ENCODE measurements at places on chromosomes 5 and 9. TPM values are rescaled to one million over a fixed set of nuclear protein-coding genes. Genes with fewer than 3 reads are reported as not detected.

DNA sequence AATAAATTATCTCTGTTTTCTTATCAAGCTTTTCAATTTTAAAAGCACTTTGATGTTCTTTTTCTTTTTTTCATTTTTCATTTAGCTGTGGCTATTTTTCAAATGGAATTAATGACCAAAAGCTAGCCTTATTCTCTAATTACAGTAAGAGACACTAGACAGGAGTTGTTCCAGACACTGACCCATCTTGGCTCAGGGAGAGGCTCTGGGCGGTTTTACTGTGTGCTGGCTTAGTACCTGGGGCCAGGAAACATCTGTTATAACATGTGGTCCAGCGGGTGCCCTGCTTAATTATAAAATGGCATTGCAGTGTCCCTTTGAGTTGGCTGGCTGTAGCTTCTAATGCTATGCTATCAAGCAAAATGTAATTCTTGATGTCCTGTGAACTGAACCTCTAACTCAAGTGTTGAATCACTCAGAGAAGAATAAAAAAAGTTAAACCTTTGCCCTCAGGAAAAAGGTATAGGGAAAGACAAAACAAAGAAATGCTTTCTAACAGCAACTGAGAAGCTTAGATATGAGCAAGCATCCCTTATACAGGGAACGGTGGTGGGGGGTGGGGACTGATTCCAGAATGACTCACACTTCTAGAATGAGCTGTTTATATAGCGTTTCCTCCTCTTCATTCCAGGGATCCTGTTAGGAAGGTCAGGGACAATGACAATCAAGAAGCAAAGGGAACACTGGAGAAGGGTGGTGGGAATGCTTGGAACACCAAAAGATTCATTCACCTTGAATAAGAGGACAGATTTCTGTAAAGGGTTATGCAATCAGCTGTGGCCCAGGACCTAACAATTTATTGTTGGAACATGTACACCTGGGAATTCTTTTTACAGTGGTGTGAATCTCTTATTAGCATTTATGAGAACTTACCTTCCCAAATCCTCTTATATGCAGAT lies 58.7 kb upstream of the NFIB start:
- no peak for DNase-seq

DNA sequence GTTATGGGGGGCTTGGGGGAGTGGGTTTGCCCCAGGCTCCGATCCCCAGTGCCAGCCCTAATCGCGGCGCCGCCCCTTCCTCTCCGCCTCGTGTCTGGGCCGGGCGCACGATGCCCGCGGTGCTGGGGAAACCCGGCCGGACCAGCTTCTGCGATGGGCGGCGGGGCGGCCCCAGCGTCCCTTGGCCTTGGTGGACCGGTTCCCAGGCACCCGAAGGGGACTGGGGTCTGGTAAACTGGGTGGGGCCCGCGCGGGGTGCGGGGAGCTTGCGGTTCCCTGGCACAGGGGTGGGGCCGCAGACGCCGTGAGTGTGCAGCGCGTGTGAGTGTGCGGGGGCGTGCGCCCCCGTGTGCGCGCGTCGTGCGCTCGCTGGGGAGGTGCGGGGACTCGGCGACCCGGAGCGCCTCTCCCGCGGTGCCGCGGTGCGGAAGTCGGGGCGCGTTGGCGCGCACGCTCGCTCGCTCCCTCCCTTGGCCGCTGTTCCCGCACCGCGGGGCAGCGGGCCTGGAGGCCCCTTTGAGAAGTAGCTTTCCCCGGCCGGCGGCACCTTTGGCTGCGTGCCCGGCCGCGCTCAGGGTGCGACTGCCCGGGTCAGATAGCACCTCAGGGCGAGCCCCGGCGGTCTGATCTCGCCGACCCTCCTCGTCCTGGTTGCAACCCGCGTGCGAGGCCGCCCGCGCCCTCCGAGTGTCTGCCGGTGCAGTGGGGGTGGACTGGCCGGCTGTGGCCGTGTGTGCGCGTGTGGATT lies 568 bp downstream of the MACIR start:
- DNase-seq = peak; percentile 54

DNA sequence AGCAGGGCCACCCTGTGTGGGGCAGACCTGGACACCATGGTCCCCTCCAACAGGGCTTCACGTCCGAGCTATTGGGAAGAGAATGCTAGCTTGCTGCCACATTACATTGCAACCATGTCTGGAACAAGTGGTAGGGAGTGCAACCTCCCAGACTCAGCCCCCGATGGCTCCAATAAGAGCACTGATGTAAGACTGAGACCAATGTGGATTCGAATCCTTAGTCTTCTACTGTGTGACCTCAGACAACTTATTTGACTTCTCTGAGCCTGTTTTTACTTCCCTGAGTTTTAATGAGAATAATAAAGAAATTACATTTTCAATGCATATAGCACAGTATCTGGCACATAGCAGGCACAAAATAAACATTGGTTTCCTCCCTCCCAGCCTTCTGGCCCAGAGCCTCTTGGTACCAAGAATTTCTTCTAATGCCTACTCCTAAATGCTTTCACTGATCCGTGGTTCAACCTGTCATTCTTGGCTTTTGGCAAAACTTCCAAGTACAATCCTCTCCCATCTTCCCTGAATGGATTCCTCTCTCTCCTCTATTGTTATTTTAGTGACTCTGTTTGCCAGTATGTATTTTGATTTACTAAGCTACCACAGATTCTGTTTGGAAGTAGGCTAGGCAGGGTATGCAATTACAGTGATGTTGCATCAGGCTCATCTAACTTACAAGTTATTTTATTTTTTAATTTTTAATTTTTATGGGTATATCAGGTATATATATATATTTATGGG lies 34.6 kb upstream of the COL15A1 start:
- no peak for DNase-seq

GRCh38 chr9:121698627-121699570 lies 47.5 kb downstream of the DAB2IP start:
- peak; percentile 9 for DNase-seq

GRCh38 chr9:25677301-25678146 lies 720 bp downstream of the TUSC1 start:
- no peak for DNase-seq

GRCh38 chr9:19623941-19624340 lies 164.9 kb downstream of the SLC24A2 start:
- no peak for DNase-seq

DNA sequence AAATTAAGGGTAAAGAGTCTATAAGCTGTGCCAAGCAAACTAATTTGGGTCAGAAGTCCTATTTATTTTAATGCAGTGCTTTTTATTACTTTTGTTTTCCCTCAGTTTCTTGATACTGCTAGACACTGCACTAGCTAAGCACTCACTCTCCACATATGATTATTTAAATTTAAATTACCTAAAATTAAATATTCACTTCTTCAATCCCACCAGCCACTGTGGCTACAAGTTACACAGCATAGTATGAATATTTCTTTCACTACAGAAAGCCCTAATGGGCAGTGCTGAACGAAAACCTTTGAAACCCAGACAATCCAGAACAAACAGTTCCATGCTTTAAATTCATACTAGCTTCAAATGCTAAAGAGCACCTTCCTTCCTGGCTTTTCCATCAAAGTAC lies 23.6 kb downstream of the ABHD17B start:
- no peak for DNase-seq

DNA sequence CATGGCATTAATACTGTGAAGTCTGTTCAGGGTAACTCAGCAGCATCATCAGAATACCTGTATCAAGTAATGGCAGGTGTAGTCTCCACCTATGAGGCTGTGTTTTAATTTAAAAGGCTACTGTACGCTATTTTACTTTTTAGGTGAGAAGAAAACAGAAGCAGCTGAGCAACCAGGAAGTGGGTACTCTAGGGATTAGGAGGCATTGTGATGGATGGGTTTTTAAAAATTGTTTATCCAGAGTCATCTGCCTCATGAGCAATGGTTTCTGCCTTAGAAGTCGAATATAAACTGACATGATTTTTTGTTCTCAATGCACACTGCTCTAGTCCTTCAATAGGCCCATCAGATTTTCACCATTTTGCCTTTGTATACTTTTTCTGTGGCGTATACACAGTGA lies 42.6 kb downstream of the PSIP1 start:
- DNase-seq = no peak

- DNase-seq = no peak
Measured at GRCh38 chr9:28396058-28396457, 822.8 kb upstream of the C9orf72 start.

- no peak for DNase-seq
Measured at GRCh38 chr5:133338504-133339355, 273.6 kb downstream of the FSTL4 start.

- DNase-seq = no peak
Measured at GRCh38 chr5:5605170-5605764, 182.8 kb downstream of the ICE1 start.

GRCh38 chr5:173238312-173239232 lies 3.6 kb upstream of the NKX2-5 start:
- DNase-seq = no peak

GRCh38 chr5:149323210-149323609 lies 22.1 kb upstream of the GRPEL2 start:
- no peak for DNase-seq

DNA sequence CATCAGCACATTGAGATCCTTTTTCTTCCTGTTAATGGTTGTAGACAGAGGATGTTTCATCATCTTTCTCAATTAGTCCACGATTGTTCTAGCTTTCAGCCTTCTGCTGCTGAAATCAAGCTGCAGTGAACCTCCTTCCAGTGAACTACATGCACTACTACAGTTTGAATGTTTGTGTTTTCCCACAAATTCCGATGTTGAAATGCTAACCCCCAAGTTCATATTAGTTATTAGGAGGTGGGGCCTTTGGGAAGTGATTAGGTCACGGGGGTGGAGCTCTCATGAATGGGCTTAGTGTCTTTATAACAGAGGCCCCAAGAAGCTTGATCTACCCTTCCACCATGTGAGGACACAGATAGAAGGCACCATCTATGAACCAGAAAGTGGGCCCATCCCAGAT lies 32.9 kb downstream of the NSG2 start:
- no peak for DNase-seq

- no peak for DNase-seq
Measured at GRCh38 chr5:171315386-171315891, 6.4 kb downstream of the TLX3 start.

GRCh38 chr5:81021486-81021885 lies 61.3 kb downstream of the RASGRF2 start:
- DNase-seq = no peak

DNA sequence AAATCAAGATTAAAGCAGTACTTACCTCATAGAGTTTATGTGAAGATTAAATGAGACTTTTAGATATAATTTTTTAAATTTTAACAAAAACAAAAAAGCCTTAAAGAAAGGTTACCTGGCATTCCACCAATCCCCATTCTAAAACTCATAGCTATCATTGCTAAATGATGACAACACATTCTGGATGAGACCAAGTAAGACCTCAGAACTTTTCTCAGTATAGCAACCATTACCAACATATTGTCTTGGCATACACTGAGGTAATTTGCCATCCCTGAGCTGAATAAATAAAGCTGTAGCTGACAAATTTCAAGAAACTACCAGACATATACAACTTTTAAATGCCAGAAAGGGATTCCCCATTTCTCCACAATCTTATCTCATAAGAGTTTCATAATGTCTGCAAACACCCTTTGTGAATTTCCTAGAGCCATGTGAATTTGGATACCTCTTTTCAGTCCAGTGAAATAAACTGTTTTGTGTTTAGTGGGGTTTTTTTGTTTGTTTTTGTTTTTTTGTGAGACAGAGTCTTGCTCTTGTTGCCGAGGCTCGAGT lies 29.5 kb downstream of the RANBP3L start:
- no peak for DNase-seq

- DNase-seq = no peak
Measured at GRCh38 chr5:136191304-136192014, 1.5 kb downstream of the SMIM32 start.

- no peak for DNase-seq
Measured at GRCh38 chr5:172733131-172733973, 37.6 kb downstream of the DUSP1 start.

GRCh38 chr5:153866176-153866575 lies 172.5 kb downstream of the FAM114A2 start:
- no peak for DNase-seq

- DNase-seq = no peak
Measured at GRCh38 chr5:18142831-18143230, 508.6 kb downstream of the TAF11L14 start.

DNA sequence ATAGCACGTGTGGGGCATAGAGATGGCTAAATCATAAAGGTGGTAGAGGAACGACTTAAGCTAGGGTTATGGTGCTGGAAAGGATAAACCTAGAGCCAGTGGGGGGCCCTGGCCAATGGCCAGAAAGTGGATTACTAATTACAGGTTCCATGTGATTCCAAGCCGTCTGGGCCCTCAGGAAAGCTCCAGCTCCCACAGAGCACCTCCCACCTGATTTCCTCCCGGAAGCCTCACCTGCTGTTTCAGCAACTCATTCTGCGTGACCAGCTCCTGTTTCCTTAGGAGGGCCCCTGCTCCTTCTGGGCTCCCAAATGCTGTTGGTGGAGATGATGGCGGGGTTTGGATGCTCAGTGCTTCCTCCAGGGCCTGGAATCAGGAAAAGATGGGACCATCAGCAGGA lies 16.2 kb downstream of the GPX3 start:
- no peak for DNase-seq

GRCh38 chr5:172825610-172826204 lies 8.3 kb upstream of the ERGIC1 start:
- DNase-seq = no peak

- no peak for DNase-seq
Measured at GRCh38 chr5:55959208-55959607, 35.6 kb downstream of the IL6ST start.

- DNase-seq = no peak
Measured at GRCh38 chr9:128053560-128053959, 13.6 kb downstream of the NAIF1 start.

- no peak for DNase-seq
Measured at GRCh38 chr5:127223256-127223974, 67.2 kb upstream of the MEGF10 start.

GRCh38 chr9:133341369-133342068 lies 5.5 kb upstream of the SURF6 start:
- no peak for DNase-seq

The NR5A1 gene
- 0.08 TPM for total RNA-seq

The INSL4 gene
- 0.14 TPM for total RNA-seq

The CDC20B gene
- total RNA-seq = 0.11 TPM

The DEPDC1B gene
- 2.4 TPM for total RNA-seq

The C9orf50 gene
- not detected for total RNA-seq

The ANKRD18B gene
- not detected for total RNA-seq

The TRPM6 gene
- 0.23 TPM for total RNA-seq

The ZNF462 gene
- total RNA-seq = 0.25 TPM

The MEF2C gene
- total RNA-seq = 1.4 TPM

The PNPLA7 gene
- total RNA-seq = 1.8 TPM

The FIBCD1 gene
- total RNA-seq = not detected

The COL15A1 gene
- 0.05 TPM for total RNA-seq

The SPINK4 gene
- not detected for total RNA-seq

The SCGB3A2 gene
- total RNA-seq = 0.90 TPM

The SARDH gene
- total RNA-seq = 3.6 TPM

The TMC1 gene
- not detected for total RNA-seq

Measured in activated T-cell treated with anti-CD3 and anti-CD28 coated beads, Interleukin-2, amount 50 U/mL, for 4 hours (primary cell).